ENCODE measurements at places on chromosomes 7 and 10.

DNA sequence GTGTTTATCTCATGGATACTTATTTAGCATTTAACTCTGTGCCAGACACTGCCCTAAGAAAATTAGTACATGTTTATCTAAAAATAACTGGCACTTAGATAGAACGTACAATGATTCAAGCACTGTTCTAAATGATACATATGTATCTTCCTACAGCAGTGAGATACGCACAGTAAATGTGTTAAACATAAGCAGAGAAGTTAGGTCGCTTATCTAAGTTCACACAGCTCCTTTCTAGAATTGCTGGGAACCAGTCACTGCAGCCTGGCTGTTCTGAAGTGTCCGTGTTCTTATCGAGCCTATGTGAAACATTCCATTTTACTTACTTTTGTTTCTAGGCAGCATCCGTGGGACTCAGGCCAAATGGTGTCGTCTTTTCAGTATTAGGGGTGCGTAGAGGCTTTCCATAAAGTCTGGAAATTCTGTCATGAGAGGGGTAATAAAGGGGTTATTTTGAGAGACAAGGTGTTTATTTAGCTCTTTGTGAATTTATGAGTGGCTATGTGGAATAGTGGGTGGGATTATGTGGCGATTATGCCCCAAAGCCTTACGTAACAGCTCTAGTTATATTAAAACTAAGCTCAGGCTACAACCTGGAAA is 186.9 kb downstream of the SND1 start:
- DNase-seq, result no peak

- DNase-seq, result peak; percentile 67
Observed at GRCh38 chr10:88932539-88933256, 19.9 kb downstream of the ACTA2 start.

- DNase-seq, result peak; percentile 9
Observed at GRCh38 chr10:47246406-47247147, 53.4 kb upstream of the GDF10 start.

- DNase-seq, result no peak
Observed at GRCh38 chr7:33604056-33604455, 301.3 kb upstream of the BMPER start.

DNA sequence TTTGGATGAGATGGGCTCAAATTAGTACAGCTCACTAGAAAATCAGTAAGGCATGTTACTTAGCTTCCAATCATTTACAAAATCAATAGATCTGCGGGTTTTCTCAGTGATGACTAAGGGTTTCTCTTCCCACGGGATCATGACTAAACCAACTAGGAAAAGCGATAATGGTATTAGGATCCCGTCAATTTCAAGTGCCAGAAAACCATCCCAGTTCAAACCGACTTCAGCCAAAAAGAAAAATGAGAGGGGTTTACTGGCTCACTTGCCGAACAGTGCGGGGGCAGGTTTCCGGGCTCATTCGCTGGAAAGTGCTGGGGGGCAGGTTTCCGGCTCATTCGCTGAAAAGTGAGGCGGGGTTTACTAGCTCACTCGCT is 62.1 kb upstream of the LYZL2 start:
- no peak for DNase-seq

DNA sequence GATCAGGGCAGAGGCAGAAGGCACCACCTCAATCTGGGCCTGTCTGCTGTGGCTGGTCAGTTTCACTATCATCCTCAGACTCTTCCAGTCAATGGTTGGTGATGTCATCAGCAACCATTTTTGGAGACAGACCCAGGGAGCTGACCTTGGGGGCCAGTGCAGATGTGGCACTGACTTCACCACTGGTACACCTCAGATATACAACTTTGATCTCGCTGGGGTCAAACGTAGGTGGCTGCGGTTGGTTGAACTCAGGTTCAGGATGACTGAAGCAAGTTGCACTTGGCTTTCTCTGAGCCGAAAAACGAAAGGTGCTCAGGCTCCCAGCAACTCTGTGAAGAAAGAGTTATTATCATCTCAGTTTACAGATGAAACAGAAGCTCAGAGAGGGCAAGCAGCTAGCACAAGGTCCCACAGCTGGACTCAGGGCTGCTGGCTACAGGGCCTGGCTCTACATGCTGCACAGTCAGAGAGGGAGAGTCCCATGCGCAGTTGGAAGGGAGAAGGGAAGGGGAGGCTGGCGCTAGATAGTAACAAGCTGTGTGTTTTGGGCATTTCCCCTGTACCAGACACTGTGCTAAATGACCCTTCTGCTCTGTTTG is 27.2 kb downstream of the ANKRD16 start:
- DNase-seq, result no peak

DNA sequence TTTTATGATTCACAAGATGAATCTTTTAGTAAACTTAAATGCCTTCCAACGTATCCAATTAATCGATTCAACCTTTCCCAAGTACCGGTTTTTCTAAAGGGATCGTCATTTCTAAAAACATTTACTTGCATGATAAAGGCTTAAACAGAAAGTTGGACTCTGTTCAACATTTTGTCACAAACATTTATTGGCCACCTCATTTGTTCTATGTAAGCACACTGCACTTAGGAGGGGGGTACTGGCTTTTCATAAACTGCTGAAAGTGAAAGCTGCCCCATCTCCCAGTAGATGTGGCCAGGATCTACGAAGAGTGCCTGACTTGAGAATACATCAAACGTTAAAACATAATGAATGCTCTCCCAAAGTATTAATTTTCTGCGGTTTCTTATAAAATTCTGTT is 37.3 kb upstream of the LAMB4 start:
- no peak for DNase-seq

DNA sequence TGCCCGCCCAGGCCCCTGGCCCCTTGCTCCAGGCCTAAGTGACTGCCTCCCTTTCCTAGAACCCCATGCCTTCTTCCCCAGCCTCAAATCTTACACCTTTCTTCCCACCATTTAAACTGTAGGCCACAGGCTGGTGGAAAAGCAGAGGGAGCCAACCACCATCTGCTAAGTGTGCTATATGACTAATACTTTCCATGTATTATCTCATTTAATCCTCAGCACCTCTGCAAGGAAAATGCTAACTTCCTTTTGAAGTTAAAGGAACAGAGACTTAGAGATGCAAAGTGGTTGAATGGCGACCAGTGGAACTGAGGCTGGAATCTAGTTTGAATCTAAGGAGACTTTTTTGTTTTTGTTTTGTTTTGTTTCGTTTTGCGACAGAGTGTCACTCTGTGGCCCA is 17.8 kb upstream of the MTPAP start:
- no peak for DNase-seq

DNA sequence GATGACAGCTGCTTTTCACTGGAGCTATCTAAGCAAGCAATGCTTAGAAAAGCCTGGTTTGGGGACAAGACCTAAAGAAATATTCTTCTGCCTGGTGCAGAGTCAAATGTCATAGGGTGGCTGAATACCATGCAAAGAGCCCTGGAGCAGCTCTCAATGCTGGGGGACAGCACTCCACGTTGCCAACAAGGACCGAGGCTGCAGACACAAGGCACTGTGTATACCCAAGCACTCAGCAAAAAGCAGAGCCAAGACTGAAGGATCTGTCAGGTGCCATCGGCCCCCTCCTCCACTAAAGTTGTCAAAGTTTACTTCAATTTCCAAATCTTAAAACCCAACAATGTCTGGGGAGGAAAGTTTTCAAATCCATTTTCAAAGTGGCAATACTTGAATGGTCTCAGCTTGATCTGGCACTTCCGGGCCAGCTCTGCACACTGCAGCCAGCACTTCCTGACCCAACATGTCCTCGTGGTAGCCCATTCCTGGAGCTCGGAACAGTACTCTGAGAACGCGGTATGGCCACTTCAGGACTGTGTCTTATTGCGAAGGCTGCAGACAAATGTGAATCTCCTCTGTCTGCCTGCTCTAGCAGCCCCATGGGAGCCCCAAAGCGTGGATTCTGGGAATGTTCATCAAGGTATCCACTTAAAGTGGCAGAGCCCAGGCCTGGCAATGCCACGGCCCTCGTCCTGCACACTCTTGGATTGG is 191.8 kb downstream of the TNS3 start:
- peak; percentile 38 for DNase-seq

- peak; percentile 47 for DNase-seq
Observed at GRCh38 chr7:54813398-54813797, 54.4 kb upstream of the SEC61G start.

DNA sequence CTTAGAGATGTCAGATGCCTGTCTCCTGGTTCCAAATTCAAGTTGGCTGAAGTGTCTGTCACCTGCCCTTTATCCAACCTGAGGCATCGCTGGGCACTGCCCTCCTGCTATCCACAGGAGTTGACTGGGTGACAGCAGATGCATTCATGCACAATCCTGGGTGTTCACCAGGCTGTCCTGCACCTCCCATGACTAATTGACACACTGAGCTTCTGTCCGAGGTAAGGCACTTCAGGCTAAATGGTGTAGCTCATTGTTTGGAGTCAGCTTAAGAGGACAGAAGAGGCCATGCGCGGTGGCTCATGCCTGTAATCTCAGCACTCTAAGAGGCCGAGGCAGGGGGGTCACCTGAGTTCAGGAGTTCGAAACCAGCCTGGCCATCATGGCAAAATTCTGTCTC is 2.4 kb downstream of the UCMA start:
- DNase-seq, result no peak

GRCh38 chr10:69464401-69464800 is 13.1 kb downstream of the TSPAN15 start:
- DNase-seq, result no peak

DNA sequence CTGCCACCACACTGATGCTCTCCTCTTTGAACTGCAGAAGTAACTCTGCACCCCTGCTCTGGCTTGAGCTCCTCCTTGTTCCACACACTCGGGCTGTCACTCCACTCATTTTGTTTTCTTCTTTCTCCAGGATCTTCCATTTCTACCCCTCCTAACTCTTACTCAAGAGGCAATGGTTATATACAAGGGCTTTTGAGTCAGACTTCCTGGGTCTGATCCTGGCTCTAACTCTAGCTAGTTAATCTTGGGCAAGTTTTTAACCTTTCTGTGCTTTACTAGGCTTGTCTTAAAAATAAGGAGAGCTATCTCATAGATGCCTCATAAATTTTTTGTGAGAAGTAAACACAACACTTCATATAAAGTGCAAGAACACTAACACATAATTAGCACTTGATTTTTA is 45.3 kb upstream of the GNAI1 start:
- no peak for DNase-seq

- DNase-seq, result no peak
Observed at GRCh38 chr7:54015251-54015650, 526.9 kb upstream of the VSTM2A start.

DNA sequence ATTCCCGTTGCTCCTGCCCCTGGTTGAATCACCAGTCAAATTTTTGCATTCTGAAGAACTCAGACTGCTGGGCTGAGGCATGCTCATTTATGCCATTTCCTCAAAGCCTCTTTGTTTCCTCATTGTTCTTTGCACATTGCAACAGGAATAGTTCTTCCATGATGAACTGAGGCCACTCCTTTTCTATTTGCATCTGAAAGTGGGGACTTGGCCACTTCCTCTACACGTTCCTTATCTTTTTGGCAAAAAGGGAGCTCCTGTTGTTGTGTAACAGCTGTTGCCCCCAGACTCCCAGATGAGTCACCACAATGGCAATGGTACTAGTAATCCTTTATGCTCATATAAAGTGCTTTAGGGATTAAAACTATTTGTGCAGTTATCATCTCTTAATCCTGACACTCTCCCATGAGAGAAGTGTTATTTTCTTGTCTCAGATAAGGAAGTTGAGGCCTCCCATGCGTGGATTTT is 20.1 kb upstream of the ITPRID1 start:
- no peak for DNase-seq

DNA sequence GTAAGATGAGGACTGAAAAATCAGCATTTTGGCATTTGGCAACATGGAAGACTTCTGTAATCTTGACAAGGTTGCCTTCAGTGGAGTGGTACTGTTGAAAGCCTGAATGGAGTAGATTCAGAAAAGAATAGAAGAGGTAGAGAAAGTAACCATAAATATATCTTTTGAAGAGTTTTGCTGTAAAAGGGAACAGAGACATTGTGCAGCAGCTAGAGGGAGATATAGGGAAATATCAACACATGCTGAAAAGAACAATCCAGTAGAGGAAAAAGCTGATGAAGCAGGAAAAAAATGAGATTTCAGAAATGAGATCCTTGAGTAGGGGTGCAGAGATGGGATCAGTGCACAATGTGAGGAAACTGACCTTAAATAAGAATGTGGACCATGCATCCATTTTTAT is 60.0 kb downstream of the RAPGEF5 start:
- no peak for DNase-seq

- DNase-seq, result no peak
Observed at GRCh38 chr10:86849181-86849894, 92.9 kb downstream of the BMPR1A start.

DNA sequence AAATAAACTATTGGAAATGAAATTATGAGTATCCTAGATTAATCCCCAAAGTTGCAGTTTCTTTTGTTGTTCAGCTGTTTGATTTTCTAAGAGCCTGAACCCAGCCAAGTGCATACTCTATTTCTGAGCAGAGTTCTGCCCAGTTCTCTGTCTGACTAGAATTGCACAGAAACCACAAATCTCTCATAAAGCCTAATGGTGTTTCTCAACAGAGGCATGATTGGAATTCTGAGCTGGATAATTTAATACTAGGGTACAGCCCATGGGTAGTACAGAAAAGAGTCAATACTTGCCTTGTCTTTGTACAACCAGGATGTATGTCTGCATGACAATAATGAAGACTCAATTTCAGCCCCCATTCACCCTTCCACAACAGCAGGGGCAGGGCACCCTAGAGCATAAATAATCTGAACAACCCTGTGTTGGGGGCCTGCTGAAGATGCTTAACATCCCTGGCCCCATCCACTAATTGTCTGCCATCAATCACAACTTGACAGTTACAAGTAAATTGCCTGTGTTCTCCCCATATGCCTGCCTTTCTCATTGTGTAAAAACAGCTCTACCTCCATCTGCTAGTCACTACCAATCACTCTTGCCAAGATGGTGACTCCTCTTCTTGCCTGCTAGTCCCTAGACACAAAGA is 114.4 kb downstream of the NPSR1 start:
- no peak for DNase-seq

- DNase-seq, result no peak
Observed at GRCh38 chr10:78948621-78949030, 120.1 kb upstream of the ZMIZ1 start.

- DNase-seq, result no peak
Observed at GRCh38 chr7:3805151-3805550, 504.1 kb downstream of the SDK1 start.

GRCh38 chr10:46106410-46107255 is 60.6 kb upstream of the MSMB start:
- DNase-seq, result peak; percentile 67

- no peak for DNase-seq
Observed at GRCh38 chr7:129917934-129918333, 34.8 kb downstream of the UBE2H start.

- DNase-seq, result no peak
Observed at GRCh38 chr10:92830478-92831389, 17.6 kb upstream of the EXOC6 start.

- no peak for DNase-seq
Observed at GRCh38 chr7:80563561-80564327, 51.9 kb upstream of the GNAT3 start.

Data from right forelimb (tissue), 1 donor.